ENCODE measurements at places on chromosomes 7 and 10.

GRCh38 chr10:71667387-71667752, 52.2 kb downstream of the C10orf105 start:
- no peak for DNase-seq

- no peak for DNase-seq
These were observed 6.0 kb downstream of the MYL7 start for GRCh38 chr7:44134943-44135628.

DNA sequence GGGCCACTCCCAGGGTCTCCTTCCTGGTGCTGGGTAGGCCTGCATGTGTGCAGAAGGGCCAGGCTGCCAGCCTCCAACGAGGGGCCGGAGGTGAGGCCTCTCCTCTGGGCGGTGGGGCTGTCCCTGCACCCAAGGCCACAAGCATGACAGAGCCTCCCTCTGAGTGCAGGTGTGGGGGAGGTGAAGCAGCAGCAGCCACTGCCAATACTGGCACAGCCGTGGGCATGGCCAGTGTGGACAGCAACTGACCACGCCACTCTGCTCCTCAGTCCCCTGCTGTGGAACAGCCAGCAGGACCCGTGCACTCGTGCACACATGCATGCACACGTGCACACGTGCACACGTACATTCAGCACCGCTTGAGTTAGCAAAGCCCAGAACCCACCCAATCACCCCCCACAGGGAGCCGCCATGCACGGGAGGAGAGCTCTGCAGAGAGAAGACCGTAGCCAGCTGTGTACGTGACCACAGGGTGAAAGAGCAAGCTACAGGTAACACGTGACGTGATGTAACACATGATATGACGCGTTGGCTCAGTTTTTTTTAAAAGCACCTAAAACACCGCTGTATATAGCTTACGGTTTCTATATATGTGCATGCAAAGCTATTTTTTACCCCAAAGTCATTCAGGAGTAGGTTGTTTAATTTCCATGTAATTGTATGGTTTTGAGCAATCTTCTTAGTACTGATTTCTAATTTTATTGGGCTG, 23.1 kb downstream of the PAPOLB start:
- no peak for DNase-seq

DNA sequence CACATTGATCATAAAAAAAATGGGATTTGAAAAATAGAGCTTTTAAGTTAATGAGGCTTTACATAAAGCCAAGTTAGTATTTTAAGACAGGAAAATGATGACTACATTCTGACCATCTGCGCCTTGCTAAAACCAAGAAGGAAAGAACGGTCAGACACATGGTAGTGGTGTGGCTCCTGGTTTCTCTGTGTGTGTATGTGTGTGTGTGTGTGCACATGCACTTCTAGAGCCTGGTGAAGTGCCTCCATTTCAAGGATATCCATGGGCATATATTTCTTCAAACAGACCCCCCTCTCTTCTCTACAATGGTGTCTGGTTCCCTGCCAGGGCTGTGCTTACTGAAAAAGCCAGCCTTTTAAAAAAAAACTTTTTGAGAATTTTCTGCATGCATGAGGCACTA, 80.9 kb downstream of the FRMPD2 start:
- DNase-seq, result no peak

- DNase-seq, result no peak
These were observed 8.8 kb downstream of the PDGFA start for GRCh38 chr7:510782-511281.

DNA sequence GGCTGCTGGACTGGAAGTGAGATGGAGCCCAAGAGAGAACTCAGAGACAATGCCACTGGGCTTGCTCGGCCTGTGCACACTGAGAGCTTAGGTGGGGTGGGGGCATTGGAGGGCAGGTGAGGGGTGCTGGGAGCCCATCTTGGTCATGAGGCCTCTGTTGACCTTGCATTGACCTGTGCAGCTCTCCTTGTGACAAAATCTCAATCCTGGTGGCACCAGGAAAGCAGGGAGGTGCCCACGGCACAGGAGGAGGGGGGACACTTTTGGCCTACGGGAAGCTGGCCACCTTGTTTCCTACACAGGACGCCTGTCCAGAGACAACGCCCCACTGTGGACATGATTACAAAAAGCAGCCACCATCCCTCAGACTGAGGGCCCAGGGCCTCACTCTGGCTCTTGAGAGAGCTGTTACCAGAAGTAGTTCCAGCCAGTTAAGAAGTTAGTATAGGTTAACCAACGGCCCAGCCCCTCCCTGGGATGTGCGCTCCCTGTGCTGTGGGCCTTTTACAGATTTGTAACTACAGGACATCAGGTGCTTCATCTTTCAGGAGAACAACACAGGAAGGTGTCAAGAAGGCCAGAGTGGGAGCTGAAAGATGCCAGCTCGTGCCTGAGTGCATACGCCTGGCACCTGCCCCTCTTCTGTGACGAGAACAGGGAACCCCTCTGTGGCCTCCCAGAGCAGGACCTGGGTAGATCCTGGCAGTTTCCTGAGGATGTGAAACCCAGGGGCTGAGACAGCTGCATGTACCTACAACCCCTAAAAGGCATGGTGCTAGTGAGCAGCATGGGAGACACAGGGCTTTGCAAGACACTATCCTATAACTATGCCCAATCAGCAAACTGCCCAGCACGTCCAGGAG, 10.3 kb downstream of the PKD1L1 start:
- DNase-seq, result no peak

DNA sequence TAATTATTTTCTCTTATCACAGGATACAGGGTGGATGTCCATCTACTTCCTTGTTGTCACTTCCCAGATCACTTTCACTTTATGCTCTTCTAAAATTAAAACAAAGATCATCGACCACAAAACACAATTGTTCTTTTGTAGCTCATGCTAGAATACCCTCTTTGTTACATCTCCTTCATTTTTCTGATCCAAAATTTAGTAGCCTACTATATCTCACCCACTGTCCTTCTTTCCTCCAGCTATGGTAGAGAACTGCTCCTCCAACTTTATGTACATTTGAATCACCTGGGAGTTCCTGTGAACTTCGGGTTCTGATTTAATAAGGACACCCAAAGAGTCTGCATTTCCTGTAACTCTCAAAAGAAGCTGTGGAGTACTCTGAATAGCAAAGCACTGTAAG, 1.2 kb upstream of the AHR start:
- no peak for DNase-seq

- no peak for DNase-seq
These were observed 190.4 kb downstream of the PTPRN2 start for GRCh38 chr7:158396982-158397862.

DNA sequence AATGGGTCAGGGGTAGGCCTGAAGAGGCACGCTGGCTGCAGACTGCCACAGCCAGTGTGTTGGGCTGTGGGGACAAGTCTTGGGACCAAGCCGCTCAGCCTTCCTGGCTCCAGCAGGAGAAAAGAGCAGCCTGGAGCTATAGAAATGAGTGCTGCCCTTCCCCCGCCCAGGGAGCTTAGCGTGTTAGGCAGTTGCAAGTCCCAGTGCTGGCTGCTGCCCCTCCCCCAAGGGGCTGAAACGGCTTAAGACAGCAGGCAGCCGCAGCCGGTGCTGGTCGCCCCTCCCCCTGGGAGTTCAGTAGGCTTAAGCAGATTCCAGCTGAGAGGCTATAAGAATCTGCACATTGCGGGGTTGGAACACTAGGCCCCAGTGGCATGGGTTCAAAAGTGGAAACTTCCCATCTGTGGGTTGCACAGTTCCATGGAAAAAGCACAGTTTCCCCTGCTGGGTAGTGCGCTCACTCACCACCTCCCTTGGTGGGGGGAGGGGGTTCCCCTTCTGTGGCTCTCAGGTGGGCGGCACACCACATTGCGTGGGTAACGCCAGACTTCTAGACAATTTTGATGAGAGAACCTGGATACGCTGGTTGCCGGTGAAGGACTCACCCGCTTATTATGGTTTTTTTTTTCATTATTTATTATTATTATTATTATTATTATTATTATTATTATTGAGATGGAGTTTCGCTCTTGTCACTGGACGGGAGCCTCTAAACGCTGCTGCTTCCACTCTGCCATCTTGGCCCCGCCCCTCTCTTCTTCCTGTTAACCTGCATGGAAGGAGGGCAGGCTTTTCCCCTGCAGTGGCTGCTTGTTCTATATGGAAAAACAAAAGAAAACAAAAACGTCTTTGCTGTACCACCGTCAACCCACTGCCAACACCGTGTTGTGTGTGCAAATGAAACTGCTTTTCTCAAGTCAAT, 151.1 kb downstream of the CXCL12 start:
- no peak for DNase-seq

GRCh38 chr10:20085115-20085514, 268.9 kb downstream of the PLXDC2 start:
- no peak for DNase-seq

- no peak for DNase-seq
These were observed 2.2 kb downstream of the FZD8 start for GRCh38 chr10:35639728-35640401.

GRCh38 chr7:110688908-110689307, 402.0 kb upstream of the LRRN3 start:
- DNase-seq, result no peak

- no peak for DNase-seq
These were observed 190.0 kb downstream of the FAM107B start for GRCh38 chr10:14584661-14585060.

DNA sequence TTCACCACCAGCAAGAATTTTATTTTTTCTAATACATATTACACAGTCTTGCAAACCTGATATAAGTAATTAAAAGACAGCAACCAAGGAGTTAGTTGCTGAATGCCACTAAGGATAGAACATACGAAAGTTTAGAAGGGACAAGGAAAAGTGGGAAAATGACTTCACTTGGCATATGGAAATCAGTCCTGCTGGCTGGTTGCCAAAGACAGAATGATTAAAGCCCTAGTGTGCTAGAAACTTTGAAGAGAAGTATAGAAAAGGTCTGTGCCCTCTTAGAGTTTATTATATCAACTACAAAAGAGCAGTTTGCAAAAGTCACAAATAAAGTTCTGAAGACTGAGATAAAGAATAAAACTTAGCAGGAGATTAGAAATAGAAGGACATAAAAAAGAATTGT, 5.8 kb upstream of the YAE1 start:
- no peak for DNase-seq

GRCh38 chr7:51175992-51176388, 140.6 kb downstream of the COBL start:
- DNase-seq, result no peak

DNA sequence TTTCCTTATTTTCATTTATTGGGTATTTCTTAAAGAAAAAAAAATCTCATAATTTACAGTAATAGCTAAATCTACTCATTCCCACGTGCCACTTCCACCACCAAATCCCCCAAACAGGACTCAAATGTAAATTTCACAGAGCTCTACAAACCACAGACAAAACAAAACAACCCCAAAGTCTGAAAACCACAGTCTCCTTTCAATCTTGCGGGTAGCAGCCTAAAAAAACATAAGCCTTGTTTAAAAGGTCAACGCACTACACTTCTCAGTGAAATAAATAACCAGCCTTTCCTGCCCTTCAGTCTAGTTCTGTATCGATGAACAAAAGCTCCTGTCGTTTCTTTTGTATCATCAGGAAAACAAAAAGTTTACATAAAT, 121.8 kb upstream of the AFAP1L2 start:
- no peak for DNase-seq

- DNase-seq, result no peak
These were observed 323.0 kb downstream of the EXOC4 start for GRCh38 chr7:133575726-133576440.

DNA sequence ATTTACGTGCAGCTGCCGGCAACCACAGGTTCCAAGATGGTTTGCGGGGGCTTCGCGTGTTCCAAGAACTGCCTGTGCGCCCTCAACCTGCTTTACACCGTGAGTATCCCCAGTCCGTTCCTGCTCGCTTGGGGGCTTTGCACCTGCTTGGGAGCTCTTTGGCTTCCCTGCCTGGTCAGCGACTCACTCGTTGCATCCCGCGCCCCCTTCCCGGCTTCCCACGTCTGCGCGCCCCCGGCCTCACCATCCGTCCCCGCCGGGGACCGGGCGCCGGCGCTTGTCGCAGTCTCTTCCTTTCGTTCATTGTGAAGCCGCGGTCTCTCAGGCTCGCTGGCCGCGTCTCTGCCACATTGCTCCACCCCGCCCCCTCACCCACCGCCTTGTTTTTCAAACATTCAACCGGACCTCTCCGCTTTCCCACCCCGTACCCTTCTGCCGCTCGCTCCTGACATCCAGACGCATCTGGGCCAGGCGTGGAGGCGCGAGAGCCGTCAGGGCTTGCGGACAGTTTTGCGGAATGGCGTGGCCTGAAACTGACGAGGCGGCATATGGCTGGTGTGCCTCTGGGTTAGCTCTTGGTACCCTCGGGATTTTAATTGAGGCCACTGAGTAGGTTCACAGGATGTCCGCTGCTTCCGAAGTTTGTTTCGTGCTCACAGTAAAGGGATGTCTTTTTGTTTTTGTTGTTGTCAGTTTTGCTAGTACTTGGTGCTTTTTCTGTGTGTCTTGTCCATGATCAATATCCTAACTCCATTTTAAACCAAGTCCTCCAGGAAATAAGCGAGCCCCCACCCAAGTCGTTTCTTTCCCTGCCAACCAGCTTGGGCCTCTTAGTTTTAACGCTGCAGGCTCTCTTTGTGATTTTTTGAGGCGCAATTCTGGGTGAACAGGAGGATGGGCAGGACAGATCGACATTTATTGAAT, 639 bp downstream of the TSPAN13 start:
- peak; percentile 17 for DNase-seq

- peak; percentile 14 for DNase-seq
These were observed 52.7 kb downstream of the DIP2C start for GRCh38 chr10:636769-637168.

- peak; percentile 11 for DNase-seq
These were observed 649 bp downstream of the IDE start for GRCh38 chr10:92573091-92573797.

GRCh38 chr7:98683514-98683913, 66.4 kb downstream of the NPTX2 start:
- no peak for DNase-seq

DNA sequence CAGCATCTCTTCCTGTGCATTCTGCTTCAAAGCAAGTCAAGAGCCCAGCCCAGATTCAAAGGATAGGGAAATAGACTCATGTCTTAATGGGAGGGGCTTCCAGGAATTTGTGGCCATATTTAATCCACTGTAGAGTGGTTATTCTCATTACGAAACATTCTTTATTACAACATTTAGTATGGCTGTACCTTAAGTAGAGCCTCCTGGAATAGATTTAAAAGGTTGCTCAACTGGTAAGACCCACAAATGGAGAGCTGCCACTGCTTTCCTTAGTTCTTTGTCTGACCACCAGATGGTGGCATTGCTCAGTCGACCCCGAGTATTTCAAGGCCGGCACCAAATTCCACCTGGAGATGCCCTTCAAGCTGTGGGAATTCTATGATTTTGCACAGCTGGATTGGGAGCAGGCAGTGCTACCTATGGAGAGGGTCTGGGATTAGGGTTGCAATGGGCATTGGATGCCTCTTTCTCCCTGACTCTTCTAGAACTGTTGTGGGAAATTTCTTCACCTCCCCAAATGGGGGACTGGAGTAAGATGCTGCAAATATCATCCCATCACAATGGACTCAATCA, 102.2 kb downstream of the RBM20 start:
- DNase-seq, result peak; percentile 75

DNA sequence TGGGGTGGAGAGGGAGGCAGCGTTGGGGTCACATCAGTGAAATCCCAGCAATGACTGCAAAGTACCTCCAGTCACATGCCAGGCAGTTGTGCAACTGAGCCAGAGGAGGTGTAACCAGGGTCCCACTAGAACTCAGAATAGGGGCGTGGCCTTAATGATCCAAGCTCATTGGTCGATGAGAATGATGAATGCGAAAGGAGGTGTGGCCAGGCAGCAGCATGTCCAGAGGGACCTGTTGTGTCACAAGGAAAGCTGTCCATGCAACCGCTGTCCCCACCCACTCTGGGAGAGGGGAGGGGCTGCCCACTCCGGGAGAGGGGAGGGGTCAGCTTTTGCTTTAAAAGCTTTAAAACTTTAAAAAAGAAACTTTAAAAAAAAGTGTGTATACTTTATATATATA, 25.3 kb upstream of the MTPAP start:
- no peak for DNase-seq

- no peak for DNase-seq
These were observed 75.1 kb downstream of the ANKRD61 start for GRCh38 chr7:6106140-6106904.
